ENCODE measurements at places on chromosomes 1 and 21.

DNA sequence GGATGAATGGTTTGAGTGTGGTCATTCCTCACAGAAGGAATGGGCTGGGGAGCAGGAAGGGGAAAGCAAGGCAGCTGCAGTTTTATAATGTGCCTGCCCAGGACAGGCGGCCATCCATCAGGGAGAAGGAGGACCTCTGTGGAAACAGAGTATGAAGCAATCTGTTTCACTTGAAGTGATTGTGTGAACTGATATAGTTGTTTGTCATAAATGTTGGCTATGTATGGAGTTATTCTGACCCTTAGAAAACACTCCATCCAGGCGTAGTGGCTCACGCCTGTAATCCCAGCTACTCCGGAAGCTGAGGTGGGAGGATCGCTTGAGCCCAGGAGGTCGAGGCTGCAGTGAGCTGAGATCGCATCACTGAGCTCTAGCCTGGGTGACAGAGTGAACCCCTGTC, 46.5 kb downstream of the NENF start:
- no peak for DNase-seq

DNA sequence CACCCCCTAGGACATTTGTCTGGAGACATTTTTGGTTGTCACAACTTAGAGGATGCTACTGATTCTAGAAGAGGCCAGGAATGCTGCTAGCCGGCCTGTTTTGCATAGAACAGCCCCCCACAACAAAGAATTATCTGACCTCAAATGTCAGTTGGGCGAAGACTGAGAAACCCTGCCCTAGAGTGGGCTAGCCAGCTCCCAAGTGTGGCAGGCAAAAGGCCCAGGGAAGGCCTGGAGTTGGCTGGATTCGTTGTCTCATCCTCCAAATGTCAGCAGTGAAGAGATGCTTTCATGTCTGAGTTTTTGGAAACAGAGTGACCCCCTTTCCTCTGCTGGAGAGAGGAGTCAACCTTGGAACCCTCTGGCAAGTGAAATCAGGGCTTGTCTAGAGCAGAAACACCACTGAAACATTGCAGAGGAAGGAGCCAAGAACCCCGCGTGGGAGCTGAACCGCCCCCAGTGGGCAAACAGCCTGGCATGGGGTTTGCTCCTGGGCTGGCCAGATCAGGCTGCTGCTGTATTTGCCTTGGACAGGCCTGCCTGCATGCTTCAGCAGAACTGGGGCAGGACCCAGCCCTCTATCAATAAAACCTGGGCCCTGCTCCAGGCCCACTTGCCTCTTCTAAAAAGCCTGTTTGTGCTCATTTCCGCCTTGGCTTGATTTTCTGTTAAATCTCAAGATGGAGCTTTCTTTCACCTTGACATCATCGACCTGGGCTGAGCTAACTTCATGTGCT, 32.9 kb downstream of the RASSF5 start:
- no peak for DNase-seq

GRCh38 chr21:35189077-35189863, 140.2 kb upstream of the RUNX1 start:
- no peak for DNase-seq

DNA sequence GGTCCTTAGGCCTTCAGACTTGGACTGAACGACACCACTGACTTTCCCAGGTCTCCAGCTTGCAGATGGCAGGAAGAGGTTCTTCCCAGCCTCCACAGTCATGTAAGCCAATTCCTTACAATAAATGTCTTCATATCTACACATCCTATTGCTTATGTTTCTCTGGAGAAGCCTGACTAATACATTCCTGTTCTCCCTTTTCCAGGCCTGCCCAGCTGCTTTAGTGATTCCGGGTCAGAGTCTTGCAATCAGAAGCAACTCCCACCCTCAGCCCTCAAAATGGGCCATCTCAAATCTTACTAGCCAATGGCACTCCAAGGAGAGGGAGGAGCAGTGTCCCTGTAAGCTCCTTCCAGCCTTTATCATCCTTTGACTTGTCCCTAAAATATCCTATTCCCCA, 16.4 kb upstream of the CPT2 start:
- DNase-seq, result no peak

DNA sequence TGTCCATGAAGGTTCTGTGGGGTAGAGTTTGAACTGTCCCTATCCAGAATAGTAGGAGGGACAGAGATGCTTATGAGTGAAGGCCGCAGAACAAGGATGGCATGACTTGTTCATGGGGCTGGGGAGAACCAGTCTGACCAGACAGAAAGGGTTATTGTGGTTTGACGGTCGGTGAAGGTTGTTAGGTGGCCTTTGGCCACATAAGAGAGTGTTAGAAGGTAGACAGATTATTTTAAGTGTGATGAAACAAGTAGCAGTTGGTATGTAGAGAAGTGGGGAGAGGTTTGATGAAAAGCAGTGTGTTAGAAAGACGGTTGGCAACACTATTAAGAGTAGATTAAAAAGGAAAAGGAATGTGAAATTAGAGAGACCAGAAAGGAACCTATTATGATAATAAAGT, 355.1 kb downstream of the DISC1 start:
- no peak for DNase-seq

GRCh38 chr1:1334835-1335234, 3.8 kb downstream of the TAS1R3 start:
- DNase-seq, result no peak

DNA sequence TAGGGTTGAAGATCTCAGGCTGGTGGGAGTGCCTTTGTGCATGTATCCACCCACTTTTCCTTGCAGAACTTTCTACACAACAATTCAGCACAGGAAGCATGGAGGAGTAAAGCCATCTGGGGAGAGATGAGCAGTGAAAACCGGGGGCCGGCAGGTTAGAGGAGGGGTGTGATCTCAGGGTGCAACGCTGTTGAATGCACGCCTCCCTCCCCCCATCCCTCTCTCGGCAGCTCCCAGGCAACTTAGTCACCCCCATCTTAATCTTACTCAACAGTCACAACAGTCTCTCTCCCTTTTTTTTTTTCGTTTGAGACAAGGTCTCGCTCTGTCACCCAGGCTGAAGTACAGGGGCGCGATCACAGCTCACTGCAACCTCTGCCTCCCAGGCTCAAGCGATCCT, 16.6 kb upstream of the ABCG1 start:
- DNase-seq, result no peak

DNA sequence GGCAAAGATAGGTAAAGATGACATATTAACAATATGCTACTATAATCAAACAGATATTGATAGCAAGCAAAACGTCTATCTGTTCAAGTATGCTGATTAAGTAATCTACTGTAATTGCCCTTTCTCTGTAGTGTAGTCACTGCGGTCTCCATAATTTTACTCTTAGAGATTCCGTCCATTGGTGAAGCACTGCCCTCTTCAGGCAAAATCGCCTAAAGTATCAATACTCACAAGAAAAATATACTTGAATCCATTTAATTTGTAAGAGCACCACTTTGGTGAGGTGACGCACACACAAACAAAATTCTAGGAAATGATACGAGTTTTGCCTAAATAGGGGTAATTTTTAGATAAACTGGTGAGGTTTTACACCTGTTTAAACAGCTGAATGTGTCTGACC, 434.6 kb upstream of the CHRM3 start:
- no peak for DNase-seq

- DNase-seq, result no peak
These were observed 88.0 kb upstream of the SLFNL1 start for GRCh38 chr1:41109310-41110197.

DNA sequence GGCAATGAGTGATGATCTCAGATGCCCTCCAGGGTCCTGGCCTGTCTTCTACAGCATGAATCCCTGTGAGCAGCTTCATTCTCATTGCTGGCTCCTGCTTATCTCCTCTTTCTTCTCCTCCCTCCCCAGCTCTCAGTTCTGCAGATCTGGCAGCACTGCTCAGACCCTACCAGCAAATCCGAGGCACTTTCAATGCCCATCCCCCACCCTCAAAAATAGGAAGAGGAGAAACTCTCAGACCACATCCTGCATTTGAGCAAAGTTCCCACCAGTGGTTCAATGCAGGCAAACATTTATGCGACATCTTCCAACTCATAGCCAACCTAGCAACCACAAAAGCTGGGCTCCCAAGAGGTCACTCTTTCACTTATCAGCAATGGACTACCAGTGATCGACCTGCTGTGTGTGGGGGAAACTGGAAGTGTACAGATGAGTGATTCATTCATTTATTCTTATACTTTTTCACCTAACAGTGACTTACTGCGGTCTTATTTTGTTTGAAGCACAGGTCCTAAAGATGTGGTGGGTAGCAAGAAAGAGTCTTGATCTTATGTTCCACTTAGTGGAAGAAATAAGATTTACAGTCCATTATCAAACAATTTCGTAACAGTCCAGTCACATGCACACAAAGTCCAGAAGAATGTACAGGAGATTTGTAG, 5.8 kb upstream of the CHI3L2 start:
- no peak for DNase-seq

DNA sequence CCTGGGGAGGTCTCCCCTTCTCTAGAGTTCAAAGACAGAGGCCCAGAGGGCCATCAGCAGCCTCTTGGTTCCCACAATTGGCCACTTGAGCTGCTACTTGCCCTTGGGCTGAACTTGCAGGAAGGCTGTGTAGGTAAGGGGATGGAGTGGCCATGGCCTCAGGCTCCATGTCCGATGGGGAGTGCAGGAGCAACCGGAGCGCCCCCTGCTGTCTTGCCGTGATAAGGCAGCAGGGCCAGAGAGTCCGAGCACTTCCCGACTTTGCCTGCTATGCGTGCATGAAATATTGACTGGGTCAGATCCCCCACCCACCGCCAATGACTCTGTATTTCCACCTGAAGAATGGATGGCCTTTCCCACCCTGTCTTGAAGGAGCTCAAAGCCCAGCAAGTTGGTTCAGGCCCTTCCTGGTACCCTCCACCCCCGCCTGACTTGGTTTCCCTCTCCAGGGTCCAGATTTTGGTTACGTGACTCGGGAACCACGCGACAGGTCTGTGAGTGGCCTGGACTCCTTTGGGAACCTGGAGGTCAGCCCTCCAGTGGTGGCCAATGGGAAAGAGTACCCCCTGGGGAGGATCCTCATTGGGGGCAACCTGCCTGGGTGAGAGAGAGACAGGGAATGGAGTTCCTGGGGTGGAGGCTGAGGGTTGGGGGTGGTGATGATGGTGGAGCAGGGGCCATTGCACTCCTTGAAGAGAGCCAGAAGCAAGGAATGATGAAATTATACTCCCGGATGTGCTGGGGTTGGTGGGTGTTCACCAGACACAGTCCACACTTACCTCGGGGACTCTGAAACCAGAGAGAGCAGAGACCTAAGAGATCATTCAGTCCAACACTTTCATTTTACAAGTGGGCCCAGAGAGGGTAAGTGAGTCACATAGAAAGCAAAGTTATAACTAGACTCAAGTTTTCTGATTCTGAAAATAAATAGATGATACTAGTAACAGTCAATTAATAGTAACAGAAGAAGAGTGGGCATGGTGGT, 25.6 kb downstream of the PADI3 start:
- DNase-seq, result no peak

DNA sequence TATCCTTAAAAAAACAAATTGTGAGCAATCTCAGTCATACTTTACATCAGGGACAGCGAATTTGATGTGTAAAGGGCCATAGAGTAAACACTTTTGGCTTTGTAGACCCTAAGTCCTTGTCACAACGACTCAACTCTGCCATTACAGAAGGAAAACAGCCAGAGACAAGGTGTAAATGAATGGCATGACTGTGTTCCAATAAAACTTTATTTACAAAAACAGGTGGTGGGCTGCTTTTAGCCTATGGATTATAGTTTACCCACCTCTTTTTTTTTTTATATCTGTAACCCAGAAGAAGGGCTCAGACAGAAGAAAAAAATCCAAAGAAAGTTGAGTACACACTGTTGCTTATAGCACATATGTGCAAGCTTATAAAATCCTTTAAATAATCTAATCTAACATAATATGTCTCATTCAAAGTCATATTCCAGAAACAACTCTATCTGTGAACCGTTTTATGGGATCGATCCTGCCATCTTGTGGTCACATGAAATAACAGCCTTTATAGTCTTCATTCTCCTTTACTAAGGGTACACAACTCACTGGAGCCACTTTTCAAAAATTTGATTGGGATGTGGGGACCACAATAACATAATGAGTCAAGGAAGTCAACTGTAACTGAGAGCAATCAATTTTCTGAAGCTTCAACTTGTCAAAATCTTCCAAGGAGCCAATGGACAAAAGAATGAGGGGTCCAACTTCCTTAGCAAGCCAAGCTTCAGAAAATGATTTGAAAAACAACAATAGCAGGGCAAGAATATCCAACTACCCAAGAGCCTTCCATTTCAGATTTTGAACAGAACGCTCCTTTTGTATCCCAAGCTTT, 142.2 kb upstream of the KRTAP19-8 start:
- no peak for DNase-seq

GRCh38 chr1:47622776-47623556, 185.1 kb downstream of the FOXD2 start:
- no peak for DNase-seq

DNA sequence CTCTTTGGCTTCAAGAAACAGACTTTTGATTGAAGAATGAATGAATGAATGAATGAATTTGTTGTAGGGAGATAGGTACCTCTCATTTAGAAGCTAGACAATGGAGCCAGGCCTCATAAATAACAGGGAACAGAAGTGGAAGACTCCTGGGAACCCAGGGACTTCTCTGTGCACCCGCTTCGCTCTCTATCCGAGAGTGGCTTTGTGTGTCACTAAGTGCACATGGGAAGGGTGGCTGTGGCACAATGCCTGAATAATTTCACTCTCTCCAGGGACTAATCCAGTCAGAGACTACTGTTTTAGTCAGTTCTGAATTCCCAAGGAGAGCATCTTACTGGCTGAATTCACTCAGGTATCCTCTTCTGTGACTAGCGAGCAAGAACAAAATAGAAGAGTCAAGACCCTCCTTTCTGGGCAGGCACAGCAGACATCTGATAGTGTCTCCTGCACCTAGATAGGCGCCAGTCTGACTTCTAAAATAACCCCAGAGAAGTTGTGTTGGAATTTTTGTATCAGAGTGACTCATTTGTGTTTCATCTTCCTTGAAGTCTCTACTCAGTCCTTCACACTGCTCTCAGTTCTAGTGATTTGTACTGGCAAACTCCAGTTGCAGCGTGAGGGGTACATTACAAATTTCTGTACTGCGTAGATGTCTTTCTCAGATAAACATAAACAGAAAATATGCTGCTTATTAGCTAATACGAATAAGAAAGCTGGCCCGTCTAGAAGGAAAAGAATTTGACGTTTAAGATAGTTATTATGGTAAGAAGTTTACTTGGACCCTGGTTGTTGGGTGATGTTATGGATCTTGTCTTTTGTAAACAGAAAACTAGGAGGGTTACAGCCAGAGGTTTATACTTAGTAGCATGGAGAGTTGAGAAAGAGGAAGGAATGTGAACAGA, 34.0 kb downstream of the BACH1 start:
- DNase-seq, result no peak
